Fibroblast of the conjunctiva (primary cell): ENCODE measurements at places on chromosomes 7 and 10.

- DNase-seq = peak; percentile 70
These were observed 72.0 kb upstream of the TES start for GRCh38 chr7:116138202-116138801.

DNA sequence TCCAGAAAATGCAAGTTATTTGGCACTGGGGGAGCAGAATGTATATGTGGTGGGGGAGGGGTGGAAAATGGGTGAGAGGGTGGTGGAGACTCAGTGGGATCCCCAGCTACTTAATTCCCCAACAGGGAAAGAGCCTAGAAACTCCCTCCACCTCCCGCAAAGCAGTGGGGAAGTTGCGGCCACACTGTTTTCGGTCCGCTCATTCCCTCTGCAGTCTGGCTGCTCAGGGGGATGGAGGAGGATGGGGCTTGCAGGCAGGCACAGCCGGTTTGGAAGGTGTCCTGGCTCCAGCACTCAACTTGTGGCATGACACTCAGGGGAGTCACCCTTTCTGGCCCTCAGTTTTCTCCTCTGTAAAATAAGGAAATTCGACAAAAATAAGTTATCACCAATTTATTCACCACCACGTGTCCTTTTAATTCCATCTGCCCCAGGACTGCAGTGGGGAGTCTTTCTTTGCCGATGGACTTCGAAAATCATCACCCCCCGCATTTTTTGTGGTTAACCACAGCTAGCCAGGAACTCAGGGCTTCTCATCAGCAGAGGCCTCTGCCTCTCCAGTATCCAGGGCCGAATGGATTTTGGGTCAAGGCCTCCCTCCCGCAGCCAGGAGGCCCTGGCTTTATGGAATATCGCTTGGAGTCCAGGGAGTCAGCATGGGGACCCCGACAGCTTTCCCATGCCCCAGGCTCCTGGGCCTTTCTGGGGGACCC, 1.6 kb upstream of the HTRA1 start:
- DNase-seq = no peak

DNA sequence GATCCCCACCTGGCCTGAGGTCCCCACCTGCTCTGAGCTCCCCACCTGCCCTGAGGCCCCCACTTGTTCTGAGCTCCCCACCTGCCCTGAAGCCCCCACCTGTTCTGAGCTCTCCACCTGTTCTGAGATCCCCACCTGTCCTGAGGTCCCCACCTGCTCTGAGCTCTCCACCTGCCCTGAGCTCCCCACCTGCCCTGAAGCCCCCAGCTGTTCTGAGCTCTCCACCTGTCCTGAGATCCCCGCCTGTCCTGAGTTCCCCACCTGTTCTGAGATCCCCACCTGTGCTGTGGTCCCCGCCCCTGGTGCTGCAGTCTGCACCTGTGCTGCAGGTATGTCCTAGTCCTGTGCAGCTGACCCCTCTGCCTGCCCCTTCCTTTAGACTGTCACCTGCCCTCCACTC, 561.6 kb downstream of the TCERG1L start:
- no peak for DNase-seq

- DNase-seq = no peak
These were observed 4.0 kb upstream of the AQP1 start for GRCh38 chr7:30907527-30908267.

- DNase-seq = no peak
These were observed 144.2 kb upstream of the NRP1 start for GRCh38 chr10:33478675-33479125.

DNA sequence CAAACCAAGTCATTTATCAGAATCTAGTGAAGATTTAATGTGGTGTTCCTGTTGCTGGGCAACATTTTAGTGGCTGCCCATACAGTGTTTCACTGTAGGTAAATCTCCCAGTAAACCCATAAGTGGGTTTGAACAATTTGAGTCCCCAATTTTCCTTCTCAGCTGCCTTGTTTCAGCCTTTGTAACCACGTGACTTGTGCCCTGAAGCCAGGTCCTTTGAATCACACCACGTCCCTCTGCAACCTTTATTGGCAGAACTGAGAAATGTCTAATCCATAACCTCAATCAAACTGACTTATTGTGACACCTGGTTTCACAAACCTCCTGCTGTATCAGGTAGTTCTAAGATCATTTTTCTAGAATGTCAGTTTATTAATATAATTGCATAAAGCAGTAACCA, 30.1 kb downstream of the SND1 start:
- DNase-seq = no peak

- no peak for DNase-seq
These were observed 38.5 kb upstream of the LRRC17 start for GRCh38 chr7:102874166-102874829.

GRCh38 chr7:146878901-146879300, 762.3 kb downstream of the CNTNAP2 start:
- no peak for DNase-seq

GRCh38 chr7:117872561-117873309, 506 bp downstream of the CTTNBP2 start:
- DNase-seq = no peak

- DNase-seq = no peak
These were observed 40.8 kb downstream of the FAM53B start for GRCh38 chr10:124703372-124703771.

- DNase-seq = no peak
These were observed 32.9 kb upstream of the SLF2 start for GRCh38 chr10:100879741-100880360.

DNA sequence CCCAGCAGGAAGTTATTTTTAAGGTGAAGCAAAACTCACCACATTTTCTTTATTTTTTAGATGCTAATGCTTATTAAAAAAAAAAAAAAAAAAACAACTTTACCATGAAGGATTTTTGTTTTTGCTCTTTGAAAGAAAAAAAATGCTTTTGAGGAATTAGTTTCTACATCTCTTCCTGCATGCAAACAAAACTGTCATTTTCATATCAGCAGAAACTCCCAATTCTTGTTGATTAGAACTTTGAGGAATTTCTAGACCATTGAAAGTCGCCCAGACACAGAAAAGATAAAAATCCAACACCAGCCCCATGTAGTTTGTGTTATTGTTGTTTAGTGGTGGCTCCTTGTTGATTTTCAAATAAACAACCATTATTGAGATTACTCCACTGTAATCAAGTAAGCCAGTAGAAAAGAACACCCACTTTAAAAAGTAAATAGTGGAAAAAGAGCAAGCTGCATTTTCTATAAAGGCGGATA, 14.3 kb downstream of the SKIDA1 start:
- no peak for DNase-seq

DNA sequence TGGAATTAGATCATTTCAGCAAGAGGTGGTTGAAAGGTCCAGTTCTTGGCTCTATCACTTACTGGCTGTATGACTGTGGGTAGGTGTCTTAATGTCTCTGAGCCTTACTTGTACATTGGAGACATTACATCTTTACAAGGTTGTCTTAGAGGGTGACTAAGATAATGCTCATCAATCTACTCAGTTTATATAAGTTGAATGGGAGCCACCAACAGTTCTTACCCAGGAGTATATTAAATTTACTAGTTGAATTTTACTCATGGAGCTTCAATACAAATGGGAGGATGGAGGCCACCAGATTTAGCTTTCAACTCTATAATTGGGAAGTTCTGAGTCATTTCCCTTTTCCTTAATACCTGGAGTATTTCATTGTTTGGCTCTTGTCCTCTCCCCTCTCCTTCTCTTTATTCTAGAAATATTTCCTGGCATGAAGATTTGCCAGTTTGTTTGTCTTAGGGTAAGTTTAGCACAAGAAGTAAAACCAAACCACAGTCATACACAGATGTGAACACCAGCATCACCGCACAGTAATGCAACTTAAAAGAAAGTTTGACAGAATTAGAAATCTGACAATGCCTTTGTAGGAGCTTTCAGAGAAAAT, 222.8 kb downstream of the LRMDA start:
- no peak for DNase-seq
